ENCODE measurements at places on chromosomes 6 and 20. TPM values are rescaled to one million over a fixed set of nuclear protein-coding genes. Genes with fewer than 3 reads are reported as not detected.

PERP gene
- total RNA-seq = 2.7 TPM

DNA sequence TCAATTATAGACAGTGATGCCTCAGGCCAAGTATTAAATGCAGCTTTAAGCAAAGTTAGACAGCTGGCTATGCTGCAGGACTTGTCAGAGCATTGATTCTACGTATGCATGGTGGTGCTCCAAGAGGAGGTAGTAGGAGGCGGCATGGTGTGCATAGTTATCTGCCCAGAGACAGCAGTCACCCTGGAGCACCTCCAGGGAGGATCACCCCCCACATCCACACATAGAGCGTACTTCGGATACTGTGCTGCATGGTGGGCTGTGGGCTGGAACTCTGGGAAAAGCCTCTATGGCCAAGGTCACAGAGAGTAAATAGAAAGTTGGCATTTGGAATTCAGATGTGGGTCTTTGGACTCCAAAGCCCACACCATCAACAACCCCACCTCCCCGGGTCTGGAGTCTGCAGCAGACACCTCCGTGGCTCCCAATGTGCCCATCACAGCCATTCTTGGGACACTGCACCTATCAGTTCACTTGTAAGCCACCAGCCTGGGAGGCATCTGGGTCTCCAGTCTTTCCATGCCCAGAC is 64.5 kb upstream of the STX16 start:
- no peak for DNase-seq

PEX3 gene
- 29.6 TPM for total RNA-seq

DNA sequence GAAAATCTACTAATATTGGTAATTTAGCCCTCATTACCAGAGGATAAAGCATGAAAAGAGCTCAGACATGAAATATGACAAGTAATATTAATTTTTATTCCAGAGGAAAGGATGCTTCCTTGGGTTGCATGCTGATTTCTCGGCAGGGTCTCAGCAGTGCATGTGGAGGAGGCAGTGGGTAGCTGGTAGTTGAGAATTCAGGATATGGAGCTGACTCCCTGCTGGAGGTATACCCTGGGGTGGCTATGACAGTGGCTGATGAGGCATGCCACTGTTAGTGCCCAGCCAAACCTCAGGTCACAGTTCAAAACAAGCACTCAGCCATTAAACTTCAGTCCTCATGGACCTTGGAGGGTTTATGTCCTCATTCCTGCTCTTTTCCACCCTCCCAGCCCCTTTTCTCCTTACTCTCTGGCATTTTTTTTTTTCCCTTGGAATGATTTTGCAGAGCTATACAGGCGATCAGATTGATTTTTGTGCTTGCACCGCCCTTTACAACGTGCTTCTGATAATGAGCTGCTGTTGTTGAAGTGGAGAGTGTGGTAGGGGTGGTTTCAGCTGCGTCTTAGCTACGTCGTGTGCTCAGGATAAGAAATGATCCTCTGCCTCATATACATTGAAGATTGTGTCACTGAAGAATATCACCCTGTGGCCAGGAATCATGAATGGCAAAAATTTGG is 761.9 kb upstream of the MMS22L start:
- no peak for DNase-seq

GRCh38 chr20:826695-827323 is 6.7 kb upstream of the FAM110A start:
- no peak for DNase-seq

ZC2HC1B gene
- not detected for total RNA-seq

- DNase-seq = no peak
Observed at GRCh38 chr20:731891-732560, 36.3 kb downstream of the SLC52A3 start.

- no peak for DNase-seq
Observed at GRCh38 chr6:52374247-52374646, 12.3 kb downstream of the PAQR8 start.
